ENCODE measurements at places on chromosomes 16 and 17.

- peak; percentile 92 for DNase-seq
Observed at GRCh38 chr17:6640536-6641246, at the start of the genes KIAA0753 and TXNDC17. TSS of gene KIAA0753 (minus strand) at chr17:6640711. CDS start at chr17:6635103, 5,608 bp downstream. TSS of gene TXNDC17 (plus strand) at chr17:6641060. CDS start at chr17:6641083, 23 bp downstream.

DNA sequence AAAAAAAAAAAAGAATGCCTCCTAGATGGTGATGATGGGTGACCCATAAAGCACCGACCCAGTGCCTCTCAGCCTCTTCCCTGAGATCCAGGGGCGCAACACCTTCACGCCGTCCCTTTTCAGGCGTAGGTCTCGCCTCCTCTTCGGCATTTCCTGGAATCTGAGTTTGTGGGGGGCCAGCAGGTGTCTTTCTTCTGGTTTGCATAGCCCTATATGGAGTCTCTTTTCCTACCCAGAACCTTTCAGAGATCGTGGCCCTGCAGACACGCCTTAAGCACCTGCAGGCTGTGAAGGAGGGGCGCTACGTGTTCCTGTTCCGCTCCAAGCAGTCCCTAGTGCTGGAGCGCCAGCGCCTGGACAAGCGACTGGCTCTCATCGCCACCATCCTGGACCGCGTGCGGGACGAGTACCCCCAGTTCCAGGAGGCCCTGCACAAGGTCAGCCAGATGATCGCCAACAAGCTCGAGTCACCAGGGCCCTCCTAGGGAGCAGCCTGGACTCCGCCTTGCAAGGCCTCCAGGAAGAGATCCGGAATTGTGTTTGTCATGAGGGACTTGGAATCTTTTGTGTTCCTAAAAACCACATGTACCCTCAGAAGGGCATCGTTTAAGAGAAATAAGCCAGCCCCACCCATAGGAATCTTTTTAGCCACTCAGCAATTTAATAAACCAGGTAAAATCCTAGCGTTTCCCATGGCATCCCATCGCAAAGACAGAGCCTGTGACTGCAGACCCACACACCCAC lies 1.9 kb upstream of the GAA start:
- no peak for DNase-seq

DNA sequence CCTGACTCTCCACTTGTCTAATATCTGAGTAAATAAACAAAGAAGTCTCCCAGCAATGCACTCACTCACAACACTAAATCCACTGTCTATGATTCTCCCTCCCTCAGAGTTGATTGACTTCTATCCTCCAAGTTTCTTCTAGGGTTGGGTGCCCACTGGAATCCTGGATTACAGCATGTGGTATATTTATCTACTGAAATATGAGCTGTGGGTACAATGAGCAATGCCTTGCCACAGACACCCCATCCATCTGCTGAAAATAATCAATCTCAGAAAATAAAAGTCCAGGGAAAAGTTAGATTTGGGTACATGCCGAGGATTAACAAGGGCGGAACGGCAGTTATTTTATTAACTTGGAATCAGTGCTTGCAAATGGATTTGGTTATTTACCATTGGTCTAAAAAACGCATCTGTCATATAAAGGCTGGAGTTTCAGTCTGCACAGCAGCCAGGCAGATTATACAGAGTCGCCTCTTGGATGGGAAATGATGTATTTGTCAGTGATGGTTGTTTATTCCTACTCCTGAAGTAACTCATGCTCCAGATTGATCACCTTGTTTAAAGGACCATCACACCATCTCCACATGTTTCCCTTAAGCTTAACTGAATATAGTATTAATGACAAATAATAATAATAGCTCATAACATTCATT lies 193.9 kb upstream of the SOX9 start:
- no peak for DNase-seq

DNA sequence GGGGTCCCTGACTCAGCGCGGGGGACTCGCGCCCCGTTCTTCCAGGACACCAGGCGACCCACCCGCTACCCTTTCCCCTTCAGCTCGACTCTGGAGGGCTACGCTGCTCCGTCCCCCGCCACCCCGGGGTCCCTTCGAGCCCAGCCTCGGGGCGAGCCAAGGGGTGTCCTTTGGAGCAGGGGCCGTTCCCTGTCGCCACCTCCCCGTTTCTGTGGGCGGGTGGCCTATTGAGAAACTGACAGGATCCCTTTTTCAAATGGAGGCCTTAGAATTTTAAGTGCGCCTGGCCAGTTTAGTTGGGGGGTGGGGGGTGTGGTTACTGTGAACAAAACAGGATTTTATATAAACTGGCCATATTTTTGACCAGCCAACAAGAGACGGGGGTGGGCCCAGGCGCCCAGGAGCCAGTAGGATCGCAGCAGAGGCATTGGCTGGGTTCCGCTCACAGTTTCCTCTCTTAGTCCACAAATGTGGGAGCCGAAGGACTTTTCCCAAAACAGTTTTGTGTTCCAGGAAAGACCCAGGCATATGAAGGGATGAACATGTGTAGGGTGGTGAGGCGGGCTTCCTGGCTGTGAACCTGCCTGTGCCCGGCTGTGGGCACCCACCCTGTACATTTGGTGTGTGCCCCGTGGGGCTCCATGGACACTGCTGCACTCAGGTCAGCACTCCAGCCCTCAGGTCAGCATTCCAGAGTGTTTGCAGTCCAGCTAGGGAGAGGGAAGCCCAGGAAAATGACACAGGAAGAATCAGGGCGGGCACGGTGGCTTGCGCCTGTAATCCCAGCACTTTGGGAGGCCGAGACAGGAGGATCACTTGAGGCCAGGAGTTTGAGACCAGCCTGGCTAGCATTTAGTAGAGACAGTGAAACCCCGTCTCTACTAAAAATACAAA lies 722 bp upstream of the TIMP2 start:
- DNase-seq = peak; percentile 73

GRCh38 chr17:19487024-19487600 lies 46.5 kb upstream of the SLC47A1 start:
- DNase-seq = no peak

GRCh38 chr17:73156887-73157520 lies 7.8 kb upstream of the SSTR2 start:
- no peak for DNase-seq

DNA sequence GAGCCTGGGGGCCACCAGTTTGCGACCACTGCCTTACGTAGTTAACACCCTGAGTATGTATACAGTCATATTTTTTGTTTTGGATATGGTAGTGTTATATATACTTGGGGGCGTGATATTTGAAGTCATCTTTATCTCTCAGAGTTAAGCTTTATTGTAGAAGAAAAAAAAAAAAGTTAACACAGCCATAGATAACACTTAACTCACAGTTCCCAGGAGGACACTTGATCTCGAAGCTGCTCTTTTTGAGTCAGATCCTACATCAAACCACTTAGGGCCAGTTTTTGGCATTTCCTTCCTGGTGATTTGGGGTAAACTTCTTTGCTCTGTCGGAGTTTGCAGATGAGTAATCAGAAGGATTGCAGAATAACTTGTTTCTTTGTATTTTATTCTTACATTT lies 5.8 kb downstream of the ITPRIPL2 start:
- DNase-seq = peak; percentile 80

DNA sequence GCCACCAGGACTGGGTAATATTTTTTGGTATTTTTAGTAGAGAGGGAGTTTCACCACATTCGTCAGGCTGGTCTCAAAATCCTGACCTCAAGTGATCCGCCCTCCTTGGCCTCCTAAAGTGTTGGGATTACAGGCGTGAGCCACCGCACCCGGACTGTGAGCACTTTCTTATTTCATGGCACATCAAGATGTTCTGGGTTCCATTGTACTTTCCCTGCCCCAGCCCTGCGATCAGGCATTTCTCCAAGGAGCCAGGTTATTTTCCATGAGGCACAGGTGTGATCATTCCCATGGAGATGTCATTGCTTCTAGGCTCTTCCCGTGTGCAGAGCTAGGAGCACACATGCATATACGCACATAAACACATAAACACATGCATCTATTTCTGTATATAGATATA lies 2.6 kb upstream of the ANKRD40CL start:
- no peak for DNase-seq

GRCh38 chr17:337866-338265 lies 14.7 kb downstream of the RPH3AL start:
- DNase-seq = no peak

GRCh38 chr17:62652251-62653001 lies 25.0 kb downstream of the MRC2 start:
- DNase-seq = peak; percentile 89

- DNase-seq = no peak
Observed at GRCh38 chr16:28087675-28088300, 24.3 kb upstream of the GSG1L start.

DNA sequence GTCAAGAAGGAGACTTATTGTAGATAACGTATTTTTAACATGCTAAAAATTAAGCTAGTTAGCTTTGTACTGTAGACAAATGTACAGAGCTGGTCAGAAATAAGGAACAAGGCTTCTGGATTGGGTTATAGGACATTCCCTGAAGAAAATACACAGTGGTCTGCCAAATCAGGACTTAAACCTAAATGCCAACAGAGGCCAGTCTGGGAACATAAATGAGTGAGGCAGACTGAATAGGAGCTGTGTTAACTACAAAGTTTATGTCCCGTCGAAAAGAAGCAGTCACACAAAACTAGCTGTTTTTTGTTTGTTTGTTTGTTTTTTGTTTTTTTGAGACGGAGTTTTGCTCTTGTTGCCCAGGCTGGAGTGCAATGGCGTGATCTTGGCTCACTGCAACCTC lies 120.4 kb upstream of the C17orf78 start:
- no peak for DNase-seq

GRCh38 chr16:84967828-84968227 lies 43.5 kb downstream of the ZDHHC7 start:
- DNase-seq = no peak

DNA sequence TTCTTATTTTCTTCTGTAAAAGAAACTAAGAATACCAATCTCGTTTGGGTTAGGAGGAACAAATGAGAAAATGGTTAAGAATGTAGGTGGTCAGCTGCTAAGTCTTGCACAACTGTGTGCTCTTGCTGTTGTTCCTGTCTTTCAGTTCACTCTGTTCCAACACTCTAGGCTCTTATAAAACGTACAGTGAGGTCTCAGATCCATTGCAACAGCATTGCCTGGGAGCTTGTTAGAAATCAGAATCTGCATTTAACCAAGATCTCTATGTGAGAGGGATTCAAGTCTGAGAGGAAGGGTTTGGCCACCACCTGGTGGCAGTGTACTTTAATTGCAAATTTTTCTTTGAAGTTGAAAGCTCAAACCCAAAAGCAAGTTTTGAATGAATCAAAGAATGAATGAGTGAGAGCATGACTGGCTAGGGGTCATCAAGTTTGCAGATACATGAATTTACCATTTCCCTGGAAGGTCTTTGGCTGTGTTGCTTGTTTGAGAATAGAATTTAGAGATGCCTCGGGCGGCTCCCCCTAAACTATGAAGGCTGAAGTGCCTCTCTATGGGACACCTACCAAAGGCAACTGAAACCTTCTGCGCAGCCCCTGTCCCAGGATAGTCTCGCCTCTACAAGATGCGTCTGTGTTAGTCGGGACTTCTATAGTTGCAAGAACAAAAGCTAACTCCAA lies 2.5 kb downstream of the ALOX15B start:
- peak; percentile 55 for DNase-seq

- no peak for DNase-seq
Observed at GRCh38 chr17:59289981-59290301, 41.5 kb upstream of the YPEL2 start.

GRCh38 chr17:76540381-76541300 lies 797 bp downstream of the PRCD start:
- DNase-seq = peak; percentile 96

- no peak for DNase-seq
Observed at GRCh38 chr16:53912155-53912554, 208.2 kb downstream of the FTO start.

- no peak for DNase-seq
Observed at GRCh38 chr16:24571096-24571495, 31.7 kb downstream of the RBBP6 start.

DNA sequence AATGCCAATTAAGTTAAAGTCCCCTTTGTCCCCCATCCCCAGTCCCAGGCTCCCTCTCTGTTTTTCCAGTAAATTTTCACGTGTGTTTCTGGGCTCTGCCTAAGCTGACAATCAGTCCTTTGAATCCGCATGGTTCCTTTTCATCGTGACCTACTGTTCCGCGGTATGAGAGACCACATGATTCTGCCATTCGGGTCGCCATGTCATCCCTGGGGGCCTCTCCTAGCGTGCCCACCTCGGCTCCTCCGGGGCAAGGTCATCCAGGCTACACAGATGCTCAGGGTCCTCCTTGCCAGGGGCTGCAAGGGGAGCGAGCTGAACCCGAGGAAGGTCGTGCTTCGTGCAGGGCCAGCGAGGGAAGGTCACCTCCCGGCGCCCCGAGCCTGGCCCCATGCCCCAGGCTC lies 157.6 kb downstream of the RAB11FIP4 start:
- DNase-seq = peak; percentile 32

- DNase-seq = peak; percentile 69
Observed at GRCh38 chr17:44345454-44346026, 438 bp downstream of the GRN start.

GRCh38 chr17:11002417-11002816 lies 164.5 kb upstream of the PIRT start:
- DNase-seq = no peak

DNA sequence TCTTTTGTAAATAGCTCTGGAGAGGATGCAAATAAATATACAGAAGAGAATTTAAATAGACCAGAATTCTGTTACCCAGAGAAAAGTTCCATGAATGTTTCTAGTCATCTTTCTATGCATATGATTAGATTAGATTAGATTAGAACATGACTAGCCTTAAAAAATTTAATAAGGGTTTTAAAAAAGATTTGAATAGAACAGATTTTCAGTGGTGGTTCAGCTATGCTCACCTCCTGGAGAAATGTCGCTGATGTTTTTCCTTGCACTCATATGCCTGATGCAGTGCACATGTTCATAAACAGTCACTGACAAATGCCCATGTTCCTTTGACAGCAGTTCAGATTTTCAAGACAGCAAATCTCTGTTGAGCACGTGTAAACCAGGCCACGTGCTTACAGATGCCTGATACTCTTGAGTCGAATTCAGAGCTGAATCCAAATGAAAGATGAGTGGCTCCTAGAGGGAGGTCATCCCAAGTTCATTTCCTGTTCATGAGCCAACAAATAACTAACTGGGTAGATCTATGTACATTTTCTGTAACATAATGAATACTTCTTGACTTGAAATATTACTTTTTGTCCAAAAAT lies 19.9 kb upstream of the RAB11FIP4 start:
- peak; percentile 58 for DNase-seq

GRCh38 chr17:60157487-60158040 lies 7.8 kb downstream of the CA4 start:
- DNase-seq = no peak

DNA sequence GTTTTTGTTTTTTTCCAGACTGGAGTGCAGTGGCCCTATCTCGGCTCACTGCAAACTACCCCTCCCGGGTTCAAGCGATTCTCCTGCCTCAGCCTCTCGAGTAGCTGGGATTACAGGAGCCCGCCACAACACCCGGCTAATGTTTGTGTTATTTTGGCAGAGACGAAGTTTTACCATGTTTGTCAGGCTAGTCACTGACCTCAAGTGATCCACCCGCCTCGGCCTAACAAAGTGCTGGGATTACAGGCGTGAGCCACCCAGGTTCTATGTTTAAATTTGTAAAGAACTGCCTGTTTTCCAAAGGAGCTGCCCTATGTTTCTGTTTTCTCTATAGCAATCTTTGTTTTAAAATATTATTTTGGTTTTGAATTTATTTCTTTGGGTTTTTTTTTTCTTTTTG lies 13.8 kb upstream of the C16orf87 start:
- peak; percentile 36 for DNase-seq

Data from fibroblast of skin of back (primary cell).